ENCODE measurements at places on chromosomes 1 and 21.
A peak's percentile ranks its signal among the peaks of the same experiment; 100 is the strongest.

GRCh38 chr1:26075421-26076144 lies 8.2 kb upstream of the TRIM63 start:
- no peak for DNase-seq

- no peak for DNase-seq
These were observed 21.8 kb upstream of the COL18A1 start for GRCh38 chr21:45383111-45383614.

DNA sequence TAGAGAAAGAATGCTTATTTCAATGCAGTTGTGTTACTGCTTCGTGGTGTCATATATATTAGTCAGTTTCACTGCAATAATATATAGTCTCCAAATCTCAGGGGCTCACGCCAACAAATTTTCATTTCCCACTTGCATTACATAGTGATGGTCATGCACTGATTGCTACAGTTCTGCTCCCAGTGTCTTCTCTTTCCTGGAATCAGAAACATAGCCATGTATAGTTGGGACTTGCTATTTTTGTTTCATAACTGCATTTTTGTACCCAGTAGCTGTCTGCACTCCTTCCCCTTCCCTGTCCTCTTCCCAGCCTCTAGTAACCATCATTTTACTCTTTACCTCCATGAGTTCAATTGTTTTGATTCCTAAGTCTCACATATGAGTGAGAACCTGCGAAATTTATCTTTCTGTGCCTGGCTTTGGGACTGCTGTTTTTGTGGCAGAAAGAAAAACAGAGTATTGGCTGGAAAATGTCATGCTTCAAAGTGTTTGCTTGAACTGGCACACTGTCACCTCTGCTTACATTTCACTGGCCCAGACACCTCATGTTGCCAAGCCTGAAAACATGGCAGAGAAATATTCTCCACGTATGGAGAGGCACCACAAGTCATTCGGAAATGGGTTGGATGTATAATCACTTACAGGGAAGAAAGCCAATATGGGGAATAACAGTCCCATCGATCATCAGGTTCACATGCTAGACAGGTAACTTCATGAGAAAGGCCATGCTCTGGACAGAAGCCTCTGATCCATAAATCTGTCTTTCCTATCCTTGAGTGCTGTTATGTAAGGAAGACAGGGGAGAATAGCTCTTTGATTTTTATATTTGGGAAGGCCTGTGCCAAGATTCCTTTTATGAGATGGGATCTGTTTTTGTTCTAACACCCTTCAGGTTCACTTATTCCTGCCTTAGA lies 60.4 kb upstream of the BACH1 start:
- no peak for DNase-seq

DNA sequence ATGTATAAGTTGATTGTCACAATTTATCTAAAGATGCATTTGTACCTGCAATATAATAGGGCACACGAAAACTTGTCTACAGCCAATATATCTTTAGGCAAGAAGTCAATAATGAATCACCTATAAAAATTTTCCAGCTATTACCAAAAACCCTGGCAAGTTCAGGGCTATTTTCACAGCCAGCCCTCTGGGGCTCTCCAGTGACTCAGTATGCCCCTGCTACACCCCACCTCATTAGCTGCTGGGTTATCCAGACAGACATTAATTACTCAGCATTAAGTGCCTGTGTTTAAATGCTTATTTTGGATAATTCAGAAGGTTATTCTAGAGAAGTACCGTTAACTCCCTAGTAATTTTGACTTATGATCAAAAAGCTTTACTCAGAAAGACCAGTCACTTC lies 220.2 kb downstream of the TBX15 start:
- DNase-seq: no peak

GRCh38 chr1:86470859-86471258 lies 2.1 kb downstream of the CLCA1 start:
- no peak for DNase-seq

GRCh38 chr1:11967028-11967547 lies 13.2 kb upstream of the MFN2 start:
- peak; percentile 23 for DNase-seq

DNA sequence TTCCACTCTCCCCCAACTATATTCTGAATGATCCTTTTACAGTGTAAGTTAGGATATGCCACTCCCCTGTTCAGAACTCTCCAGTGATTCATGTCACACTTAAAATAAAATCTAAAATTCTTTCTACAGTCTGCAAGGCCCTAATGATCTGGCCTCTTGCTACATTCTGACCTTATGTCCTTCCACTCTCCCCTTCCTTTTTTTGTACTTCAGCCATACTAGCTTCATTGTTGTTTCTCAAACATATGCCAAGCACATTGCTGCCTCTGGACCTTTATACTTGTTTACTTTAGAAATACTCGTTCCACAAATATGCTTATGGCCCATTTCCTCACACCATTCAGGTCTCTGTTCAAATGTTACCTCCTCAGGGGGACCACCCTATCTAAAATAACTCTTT lies 14.8 kb upstream of the PSMA5 start:
- DNase-seq: no peak

GRCh38 chr1:44368471-44369151 lies 13.6 kb upstream of the ERI3 start:
- DNase-seq: no peak

GRCh38 chr1:167676205-167676915 lies 45.4 kb upstream of the MPZL1 start:
- no peak for DNase-seq

DNA sequence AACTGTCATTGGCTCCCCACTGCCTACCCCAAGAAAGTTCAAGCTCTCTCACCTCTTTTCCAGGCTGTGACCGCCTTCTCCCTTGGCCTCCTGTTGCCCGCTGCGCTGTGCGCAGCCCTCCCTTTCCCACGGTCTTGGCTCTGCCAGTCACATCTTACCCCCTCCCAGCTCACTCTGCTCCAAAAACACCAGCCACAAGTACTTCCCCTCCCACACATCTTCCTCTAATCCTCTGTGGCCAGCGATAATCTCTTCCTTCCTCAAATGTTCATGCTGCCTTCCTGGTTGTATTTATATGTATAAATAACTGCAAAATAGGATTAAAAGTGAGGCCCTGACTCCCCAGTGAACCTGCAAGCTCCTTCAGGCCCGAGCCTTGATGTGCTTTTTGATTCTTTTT lies 81.8 kb downstream of the AJAP1 start:
- DNase-seq: no peak

DNA sequence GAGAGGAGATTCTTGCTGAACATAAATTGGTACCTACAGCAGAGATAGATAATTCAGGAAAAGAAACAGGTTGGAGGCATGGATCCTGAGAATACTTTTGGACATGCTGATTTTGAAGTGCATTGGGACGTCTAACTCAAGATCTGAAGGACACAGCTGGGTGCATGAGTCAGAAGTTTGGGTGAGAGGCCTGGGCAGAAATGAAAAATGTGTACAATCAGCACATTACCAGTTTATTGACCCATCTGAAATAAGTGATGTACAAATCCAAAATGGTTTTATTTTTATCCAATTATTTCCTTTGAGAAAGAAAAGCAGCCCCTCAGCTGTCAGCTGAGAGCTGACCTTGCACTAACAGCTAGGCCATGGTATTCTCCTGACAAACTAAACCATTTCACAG lies 975.2 kb upstream of the B3GALT2 start:
- DNase-seq: no peak

- no peak for DNase-seq
These were observed 43.5 kb upstream of the NRDC start for GRCh38 chr1:51922040-51922439.

GRCh38 chr1:39199593-39199992 lies 4.9 kb upstream of the MACF1 start:
- no peak for DNase-seq

GRCh38 chr1:90396917-90397316 lies 320.2 kb downstream of the BARHL2 start:
- DNase-seq: no peak

- DNase-seq: no peak
These were observed 67.6 kb upstream of the SDC3 start for GRCh38 chr1:30976143-30976542.

- no peak for DNase-seq
These were observed 9.0 kb downstream of the ARHGEF2 start for GRCh38 chr1:155969377-155969791.

DNA sequence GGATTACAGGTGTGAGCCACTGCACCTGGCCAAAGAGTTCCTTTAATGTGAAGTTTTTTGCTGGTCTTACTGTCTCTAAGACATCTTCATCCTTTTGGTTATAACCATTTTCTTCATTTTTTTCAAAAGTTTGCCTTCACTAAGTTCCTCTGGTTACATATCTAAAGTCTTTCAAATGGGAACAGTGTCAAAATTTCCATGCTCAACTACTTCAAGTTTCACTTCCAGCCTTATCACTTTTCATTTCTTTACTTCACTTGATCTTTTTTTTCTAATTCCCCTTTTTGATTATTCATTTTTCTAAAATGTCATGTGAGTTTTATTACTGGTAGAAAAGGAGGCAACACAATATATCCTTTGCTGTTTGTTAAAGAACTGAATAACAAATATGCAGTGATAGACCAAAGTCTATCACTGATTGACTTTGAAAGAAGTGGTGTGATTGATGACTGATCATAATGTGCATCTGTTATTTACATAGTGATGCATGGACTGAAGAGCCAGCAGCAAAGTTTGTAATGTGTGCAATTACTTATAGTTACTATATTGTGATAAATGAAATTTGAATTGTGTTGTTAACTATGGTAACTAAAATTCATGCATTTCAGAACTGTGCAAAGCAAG lies 16.0 kb upstream of the ZFYVE9 start:
- no peak for DNase-seq

GRCh38 chr1:28172713-28173150 lies 3.8 kb downstream of the PTAFR start:
- DNase-seq: no peak

- DNase-seq: no peak
These were observed 27.2 kb downstream of the THAP3 start for GRCh38 chr1:6651909-6652308.

DNA sequence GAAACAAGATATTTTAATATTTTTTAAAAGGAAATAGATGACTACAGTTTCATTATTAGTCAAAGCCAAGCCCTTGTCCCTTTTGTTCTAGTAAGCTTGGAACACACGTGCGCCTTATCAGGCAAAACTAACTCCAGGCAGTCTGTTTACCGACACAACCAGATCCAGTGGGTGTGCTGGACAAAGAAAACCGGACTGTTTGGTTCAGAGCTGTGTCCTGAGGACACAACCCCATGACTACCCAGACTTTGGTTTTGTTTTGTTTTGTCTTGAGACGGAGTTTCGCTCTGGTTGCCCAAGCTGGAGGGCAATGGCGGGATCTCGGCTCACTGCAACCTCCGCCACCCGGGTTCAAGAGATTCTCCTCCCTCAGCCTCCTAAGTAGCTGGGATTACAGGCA lies 13.9 kb upstream of the RHOU start:
- no peak for DNase-seq

DNA sequence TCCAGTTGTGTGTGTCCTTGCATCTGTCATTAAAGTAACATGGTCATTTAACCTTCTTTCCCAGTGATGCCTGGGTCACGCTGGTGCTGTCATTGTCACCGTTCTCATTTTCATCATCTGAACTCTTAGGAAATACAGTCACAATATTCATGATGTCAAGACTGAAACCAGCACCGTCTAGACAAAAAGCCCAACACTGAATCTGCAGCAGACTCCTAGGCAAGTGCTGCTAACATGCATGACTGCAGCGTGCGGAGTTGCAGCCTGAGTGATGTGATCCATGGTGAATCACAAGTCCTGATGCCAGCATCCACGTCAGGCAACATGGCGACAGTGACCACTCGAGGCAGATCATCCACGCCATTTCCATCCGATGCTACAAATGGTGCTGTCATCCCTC lies 37.6 kb downstream of the MRPL37 start:
- DNase-seq: no peak

DNA sequence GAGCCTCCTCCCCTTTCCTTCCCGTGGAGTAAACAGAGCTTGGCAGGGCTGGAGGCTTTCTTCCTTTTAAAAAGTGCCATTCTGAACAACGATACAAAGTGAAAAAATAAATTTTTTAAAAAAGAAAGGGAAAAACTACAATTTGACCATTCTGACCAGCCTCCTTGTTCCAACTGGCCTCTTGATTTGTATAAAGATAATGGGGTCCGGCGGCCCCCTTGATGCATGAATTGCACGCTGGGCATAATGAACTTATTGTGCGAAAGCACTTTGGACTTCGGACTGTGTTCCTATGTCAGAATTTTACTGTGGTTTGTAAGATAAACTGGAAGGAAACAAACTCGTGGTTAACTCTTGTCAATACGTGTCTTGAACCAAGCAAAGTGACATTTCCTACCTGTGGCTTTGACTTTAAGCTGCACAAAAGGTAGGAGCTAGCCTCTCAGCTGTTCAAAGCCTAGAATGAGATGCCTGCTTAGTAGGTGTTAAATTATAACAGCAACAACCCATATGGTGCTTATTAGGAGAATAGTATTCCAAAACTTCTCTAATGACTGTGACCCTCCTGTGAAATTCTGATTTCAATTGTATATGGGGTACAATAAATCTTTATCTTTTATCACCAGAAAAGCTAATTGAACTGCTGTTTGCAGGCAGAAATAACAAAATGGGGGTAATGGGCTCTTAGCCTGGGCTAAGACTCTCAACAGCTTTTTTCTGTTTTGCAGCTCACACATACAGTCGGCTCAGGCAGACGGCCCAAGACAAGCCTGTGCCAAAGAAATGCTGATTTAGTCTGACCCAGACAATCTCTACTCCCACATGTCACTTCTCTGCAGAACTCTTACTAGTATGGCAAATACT lies 9.3 kb downstream of the IRF2BP2 start:
- DNase-seq: no peak

DNA sequence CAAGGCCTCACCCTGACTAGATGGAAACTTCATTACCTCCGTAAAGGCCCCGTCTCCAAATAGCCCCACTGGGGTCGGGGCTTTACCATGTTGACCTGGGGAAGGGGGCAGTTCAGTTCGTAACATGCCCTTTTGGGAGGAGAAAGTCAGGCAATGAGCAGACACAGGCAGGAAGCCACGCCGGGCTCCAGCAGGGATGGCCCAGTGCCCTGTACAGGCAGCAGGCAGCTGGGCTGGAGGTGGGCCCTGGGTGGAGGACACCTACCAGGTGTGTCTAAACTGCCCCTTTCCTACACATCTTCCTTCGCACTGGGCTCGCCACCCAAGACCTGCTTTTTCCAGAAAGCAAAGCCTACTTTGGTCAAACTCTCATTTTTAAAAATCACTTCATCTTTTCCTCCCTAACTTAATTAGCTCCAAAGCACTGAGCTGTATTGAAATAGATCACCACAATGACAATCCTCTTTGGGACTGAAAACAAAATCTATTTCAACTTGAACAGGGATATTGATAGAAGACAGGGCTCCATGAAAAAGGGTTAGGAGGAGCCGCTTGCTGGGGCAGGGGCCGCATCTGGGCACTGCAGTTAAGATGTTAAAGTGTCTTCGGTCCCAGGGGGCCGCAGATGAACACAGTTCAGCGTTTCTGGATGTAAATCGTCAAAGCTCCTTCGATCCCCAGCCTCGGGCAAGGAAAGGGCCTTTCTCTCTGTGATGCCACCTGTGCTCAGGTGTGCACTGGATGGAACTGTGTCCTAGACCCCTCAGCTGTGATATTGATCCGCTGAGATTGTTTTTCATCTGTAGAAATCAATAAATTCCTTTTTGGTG lies 104.6 kb downstream of the PDE9A start:
- no peak for DNase-seq

GRCh38 chr1:179164494-179164893 lies 65.0 kb downstream of the ABL2 start:
- no peak for DNase-seq

- DNase-seq: no peak
These were observed 6.4 kb downstream of the GABRD start for GRCh38 chr1:2025491-2025981.

- no peak for DNase-seq
These were observed 67.7 kb downstream of the NAV1 start for GRCh38 chr1:201606623-201607022.

- no peak for DNase-seq
These were observed 59.7 kb downstream of the ATP1A1 start for GRCh38 chr1:116432655-116433265.
